ENCODE measurements at places on chromosomes 13 and 19.

GRCh38 chr19:10748927-10749434 lies 31.1 kb downstream of the DNM2 start:
- DNase-seq = no peak

DNA sequence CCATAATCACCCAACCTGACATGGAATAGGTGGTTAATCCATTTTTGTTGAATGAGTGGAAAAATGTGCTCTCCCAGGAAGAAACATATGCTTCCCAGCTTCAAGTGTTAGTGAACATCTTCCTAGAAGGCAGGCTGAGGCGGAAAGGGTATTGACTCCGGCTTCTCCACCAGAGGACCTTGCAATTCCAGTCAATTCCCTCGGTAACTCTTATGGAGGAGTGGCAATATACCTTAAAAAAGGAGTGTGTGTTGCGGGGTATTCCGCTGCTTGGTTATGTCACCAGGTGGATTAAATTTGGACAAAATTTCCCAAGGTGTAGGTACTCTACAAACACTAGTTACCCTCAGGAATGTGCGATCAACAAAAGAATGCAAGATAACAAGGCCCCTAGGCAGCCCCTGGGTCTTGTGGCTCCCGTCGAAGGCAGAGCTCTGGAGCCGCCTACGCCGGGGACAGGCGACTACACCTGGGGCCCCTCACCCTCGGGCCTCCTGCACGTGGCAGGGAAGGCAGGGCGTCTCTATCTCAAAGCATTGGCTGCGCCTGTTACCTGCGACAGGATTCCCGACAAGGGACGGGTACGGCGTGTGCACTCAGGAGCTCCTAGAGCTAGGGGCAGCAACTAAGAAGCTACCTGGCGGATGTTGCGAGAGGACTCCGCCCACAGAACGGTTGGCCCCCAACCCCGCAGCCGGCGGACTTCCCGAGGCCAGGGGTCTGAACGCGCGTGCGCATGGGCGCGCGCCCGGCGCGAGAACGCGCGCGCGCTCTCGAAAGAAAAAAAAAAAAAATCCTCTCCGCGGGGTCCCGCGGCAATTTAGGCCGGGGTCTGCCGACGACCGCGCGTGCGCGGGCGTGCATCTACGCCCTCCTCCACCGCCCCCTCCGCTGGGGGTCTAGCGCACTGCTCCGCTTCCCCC lies at the start of gene WDR87:
Gene WDR87, minus strand, starts transcription at position 649 of the 923 bp plus-strand sequence. CDS start 8,355 bp downstream, outside the sequence.
- DNase-seq = peak; percentile 30

DNA sequence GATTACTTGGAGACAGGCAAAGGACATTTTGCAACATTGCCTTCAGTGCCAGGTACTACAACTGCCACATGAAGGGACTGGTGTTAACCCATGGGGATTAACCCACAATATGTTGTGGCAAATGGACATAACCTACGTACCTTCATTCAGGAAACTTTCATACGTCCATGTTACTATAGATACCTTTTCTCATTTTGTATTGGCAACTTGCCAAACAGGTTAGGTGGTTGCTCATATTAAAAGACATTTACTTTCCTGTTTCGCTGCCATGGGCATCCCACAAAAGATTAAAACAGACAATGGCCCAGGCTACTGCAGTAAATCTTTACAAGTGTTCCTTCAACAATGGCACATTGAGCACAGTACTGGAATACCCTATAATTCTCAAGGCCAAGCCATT lies 925.3 kb downstream of the SLITRK6 start:
- DNase-seq = no peak

DNA sequence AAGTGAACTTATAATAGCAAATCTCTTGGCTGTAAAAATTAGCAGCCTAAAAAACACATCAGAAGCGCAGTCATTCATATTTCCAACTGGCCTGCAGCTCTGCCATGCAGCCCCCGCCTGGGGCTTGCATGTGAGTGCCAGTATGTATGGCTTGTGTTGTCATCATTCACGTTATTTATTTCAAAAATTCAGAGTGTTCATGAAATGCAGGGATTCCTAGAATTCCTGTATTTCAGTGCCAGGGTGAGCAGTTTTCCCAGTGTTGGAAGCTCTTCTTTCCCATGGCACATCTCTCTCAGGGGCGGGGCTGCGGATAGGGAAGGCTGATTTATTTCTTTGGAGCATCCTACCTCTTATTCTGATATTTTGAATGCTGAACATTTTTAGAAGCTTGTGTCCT lies 234.6 kb downstream of the FGF9 start:
- DNase-seq = no peak

GRCh38 chr13:71417205-71417604 lies 449.8 kb downstream of the DACH1 start:
- no peak for DNase-seq

- DNase-seq = peak; percentile 58
Observed at GRCh38 chr19:47471733-47472457, at the start of gene SLC8A2. Gene SLC8A2 (minus strand): TSS chr19:47471893. CDS start chr19:47466403, 5,490 bp downstream.

DNA sequence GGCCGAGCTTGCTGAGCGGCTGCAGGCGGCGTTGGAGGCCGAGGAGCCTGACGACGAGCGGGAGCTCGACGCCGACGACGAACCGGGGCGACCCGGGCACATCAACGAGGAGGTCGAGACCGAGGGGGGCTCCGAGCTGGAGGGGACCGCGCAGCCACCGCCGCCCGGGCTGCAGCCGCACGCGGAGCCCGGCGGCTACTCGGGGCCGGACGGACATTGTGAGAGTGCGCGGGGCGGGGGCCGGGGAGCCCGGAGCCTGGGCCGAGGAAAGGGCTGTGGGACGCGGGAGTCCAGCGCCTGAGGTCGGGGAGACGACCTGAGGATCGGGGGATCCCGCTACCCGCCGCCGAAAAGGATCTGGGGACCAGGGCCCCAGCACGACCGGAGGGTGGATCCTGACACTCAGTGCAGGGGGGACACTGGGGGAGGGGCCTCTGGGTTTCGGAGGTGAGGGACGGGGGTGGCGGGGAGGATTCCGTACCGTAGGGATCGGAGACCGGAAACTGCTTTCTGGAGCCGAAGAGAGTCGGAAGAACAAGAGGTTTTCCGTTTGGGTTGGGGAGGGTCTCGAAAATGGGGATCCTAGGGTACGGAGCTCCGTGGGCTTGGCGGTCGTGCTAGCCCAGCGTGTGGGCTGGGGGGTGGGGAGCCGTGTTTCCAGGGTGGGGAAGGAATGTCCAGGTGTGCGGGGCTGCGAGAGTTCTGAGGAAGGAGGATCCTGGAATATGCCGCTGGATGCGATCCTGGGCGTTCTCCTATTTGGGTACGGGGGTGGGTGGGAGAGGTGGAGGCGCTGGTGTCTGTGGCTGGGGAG lies 616 bp downstream of the HNRNPUL1 start:
- DNase-seq = peak; percentile 45

GRCh38 chr13:29577136-29578051 lies 18.1 kb downstream of the SLC7A1 start:
- no peak for DNase-seq

- no peak for DNase-seq
Observed at GRCh38 chr13:50894012-50894411, 15.6 kb upstream of the RNASEH2B start.

- DNase-seq = no peak
Observed at GRCh38 chr13:37132211-37132610, 26.7 kb upstream of the CSNK1A1L start.

- DNase-seq = no peak
Observed at GRCh38 chr19:18156841-18157464, 4.0 kb downstream of the PIK3R2 start.

- DNase-seq = no peak
Observed at GRCh38 chr13:24110011-24110410, 50.5 kb upstream of the SPATA13 start.

- no peak for DNase-seq
Observed at GRCh38 chr19:37938353-37938752, 31.3 kb downstream of the SIPA1L3 start.

All from activated CD4-positive, alpha-beta T cell treated with anti-CD3 and anti-CD28 coated beads, Interleukin-2, amount 50 U/mL, for 4 hours (primary cell).